ENCODE measurements at places on chromosomes 5 and 9.

DNA sequence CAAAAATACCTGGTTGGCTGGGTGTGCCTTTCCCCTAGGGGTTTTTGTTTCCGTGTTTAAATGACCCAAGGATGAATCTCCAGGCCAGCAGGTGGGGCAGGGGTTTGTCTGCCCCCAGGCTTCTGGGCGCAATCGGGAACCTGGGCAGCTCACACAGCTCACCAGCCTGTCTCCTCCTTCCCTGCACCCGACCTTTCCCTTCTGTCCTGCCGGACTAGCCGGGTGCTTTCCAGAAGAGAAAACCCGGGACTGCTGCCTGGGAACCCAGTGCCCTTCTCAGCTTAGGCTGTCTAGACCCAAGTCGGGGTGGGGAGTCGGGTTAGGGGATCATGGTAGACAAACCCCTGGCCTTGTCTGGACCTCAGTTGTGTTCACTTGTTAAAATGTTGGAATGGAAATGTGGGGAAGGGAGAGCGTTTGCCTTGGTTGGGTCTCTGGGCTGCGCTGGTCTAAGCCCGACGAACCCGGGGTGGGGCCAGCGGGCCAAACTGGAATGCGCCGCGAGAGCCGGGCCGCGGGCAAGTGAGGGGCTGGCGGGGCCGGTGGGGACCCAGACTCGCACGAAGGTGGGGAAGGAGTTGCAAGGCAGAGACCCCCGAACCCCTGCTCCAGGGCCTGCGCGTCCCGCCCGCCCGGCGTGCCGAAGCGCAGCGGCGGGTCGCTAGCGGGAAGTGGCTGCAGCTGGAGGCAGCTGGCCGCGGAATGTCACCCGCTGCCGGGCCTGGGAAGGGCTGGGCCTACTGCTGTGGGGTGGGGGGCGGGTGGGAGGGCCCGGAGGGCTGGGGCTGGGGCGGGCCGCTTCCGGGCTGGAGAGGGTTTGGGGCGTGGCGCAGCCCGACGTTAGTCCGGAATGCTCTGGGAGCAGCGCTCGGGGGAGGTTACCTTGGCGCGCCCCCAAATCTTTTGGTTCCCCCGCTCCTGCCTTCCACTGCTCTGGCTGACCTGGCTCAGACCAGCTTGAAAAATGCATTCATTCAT lies 84.6 kb downstream of the DAB2IP start:
- DNase-seq: no peak

- no peak for DNase-seq
Measured at GRCh38 chr5:129804705-129805104, 56.8 kb downstream of the MINAR2 start.

DNA sequence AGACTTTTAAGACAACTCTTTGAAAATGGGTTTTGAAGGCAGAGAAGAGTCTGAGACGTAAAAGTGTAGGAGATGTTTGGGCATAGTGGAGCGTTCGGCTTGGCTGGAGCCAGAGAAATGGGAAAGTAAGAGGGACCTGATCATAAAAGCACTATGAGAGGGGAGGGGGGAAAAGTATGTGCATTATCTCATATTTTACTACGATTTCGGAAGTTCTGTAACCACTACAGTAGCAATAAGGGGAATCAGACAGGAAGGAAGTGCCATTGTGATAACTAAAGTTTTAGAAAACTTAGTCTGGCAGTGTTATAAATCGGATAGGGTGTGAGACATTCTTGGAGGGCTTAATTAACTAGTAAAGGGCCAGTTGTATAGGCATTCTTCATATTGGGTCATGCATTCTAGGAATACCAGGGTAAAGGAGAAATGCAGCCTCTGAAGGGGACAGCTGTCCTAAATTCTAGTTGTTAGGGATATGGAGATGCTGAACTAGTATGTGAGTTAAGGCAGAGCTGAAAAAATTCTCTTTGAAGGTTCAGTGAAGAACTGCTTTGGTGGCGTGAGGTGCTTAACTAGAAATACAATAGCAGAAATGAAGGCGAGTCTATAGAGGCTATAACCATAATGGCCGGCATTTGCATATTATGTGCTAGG lies 83.8 kb upstream of the FREM1 start:
- DNase-seq: no peak

DNA sequence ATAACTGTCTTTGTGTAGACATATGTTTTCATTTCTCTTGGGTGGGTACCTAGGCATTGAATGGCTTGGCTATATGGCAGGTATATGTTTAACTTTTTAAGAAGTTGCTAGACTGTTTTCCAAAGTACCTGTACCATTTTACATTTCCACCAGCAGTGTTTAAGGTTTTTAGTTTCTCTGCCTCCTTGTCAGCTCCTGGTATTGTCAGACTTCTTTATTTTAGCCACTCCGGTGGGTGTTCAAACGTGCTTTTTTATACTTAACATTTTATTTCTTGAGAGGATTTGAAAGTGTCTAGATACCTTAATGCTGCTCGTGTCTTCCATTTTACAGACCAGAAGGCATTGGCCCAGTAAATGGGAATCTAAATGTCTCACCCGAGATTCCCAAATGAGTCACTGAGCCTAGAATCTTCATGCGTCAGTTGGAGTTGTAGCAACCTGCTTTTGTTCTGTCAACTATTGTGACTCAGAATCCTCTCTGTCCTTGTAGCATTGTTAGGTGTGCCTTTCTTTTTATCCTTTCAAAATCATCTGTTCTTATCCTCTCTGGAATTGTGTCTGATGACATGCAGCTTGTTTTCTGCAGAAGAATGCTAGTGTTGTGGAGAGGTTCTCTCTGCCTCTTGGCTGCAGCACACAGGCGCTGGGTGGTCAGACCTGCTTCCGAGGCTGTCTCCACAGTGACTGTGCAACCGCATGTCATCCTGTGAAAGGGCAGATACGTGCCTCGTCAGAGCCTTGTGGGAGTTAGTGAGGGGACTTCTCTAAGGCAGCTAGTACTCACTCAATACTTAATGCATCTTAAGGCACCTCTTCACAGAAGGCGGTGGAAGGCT lies 291.8 kb downstream of the AOPEP start:
- no peak for DNase-seq

DNA sequence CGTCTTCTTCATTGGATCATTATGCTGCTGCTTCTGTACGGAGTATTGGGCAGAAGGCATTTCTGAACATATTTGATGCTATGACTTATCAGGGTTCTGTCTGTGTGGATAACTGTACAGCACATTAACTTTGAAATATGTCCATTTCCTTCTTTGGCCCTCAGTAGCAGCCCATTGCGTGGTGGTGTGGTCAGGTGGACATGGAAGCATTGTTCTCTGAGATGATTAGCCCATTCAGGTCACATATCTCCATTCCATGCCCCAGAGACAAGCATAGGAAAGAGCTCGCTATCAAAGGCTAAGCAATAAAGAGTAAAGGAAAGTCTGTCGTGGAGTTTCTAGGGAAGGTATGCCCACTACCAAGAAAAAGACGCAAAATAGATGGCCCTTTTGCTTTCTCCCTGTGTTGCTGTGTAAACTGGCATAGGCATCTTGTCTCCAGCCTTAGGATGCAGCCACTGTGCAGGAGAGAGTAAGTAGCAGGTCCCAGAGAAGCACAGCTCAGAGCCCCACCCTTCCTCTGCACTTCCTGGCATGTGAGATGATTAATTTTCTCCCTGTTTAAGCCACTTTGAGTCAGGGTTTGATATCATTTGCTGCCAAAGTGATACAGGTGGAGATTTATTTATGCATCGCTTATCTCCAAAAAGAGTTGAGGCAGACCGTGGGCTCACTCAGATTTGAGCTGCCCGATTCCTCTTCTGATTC lies 221.9 kb downstream of the PDZD2 start:
- DNase-seq: no peak

GRCh38 chr5:76040806-76041205 lies 42.4 kb upstream of the SV2C start:
- no peak for DNase-seq

GRCh38 chr5:41808294-41808693 lies 61.9 kb downstream of the OXCT1 start:
- DNase-seq: no peak

DNA sequence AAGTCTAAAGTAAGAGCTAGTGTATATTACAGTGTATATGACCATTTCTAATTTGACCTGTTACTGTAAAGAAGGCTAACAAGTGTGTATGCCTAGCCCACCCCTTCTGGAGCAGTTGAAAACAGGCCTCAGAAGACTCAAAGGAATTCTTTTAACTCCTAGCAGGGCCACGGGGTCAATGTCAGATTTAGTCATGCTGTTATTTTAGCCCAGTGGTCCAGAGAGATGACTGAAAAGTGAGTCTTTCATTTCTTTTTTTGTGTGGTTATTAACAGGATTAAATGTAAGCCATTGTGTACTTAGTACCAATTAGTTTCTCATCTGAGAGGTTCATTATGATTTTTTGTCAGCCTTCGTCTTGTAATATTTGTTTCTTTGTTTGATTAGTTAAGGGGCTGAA lies 24.4 kb downstream of the ZCCHC7 start:
- DNase-seq: no peak

GRCh38 chr5:72621576-72621975 lies 114.4 kb upstream of the ZNF366 start:
- no peak for DNase-seq

- DNase-seq: no peak
Measured at GRCh38 chr5:15664961-15665360, 165.0 kb downstream of the FBXL7 start.

GRCh38 chr5:124277767-124278545 lies 468.5 kb downstream of the ZNF608 start:
- DNase-seq: no peak

GRCh38 chr5:10465726-10466125 lies 24.0 kb downstream of the ROPN1L start:
- DNase-seq: no peak

- no peak for DNase-seq
Measured at GRCh38 chr5:9464478-9464877, 81.4 kb downstream of the SEMA5A start.

DNA sequence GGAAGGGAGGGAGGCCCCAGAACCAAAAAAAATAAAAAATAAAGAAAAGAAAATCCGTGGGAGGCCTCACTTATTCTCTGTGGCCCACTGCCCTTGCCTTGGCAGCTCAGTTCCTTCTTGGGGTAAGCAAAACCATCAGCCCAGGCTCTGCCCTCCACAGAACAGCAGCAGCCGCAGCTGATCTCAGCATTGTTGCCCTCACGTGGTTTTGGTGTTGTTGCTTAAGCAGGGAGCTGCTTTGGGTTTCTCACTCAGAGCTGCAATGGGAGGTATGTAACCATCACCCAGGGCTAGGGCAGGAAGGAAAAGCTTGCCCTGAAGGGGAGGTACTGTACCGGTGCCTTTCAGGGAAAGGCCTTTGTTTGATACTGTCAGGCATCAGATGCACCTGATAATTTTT lies 374.7 kb upstream of the WWC1 start:
- DNase-seq: no peak

DNA sequence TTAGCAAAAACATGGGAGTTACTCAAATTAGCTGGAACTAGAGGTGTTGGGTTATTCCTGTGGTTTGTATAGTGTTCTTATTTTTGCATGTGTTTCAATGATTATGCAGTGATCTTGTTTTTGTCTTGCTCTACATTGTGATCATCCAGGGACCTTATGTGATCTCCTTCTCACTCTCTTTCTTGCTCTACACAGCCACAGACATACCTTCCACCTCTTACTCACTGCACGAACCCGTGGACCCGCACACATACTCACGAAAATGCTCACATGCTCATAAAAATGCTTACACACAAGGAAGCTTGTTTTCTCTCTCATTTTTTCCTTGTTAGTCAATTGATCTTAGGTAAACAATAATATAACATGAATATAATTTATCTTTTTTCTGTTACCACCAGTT lies 187.1 kb downstream of the KDM4C start:
- DNase-seq: no peak

GRCh38 chr9:99092643-99093491 lies 12.0 kb upstream of the TGFBR1 start:
- DNase-seq: no peak

GRCh38 chr9:105887679-105888078 lies 193.3 kb downstream of the TMEM38B start:
- DNase-seq: no peak

- no peak for DNase-seq
Measured at GRCh38 chr5:171427318-171428167, 8.1 kb downstream of the FGF18 start.

- DNase-seq: no peak
Measured at GRCh38 chr5:74889523-74890105, 23.4 kb upstream of the FAM169A start.

GRCh38 chr9:91037511-91038482 lies 236.2 kb downstream of the SYK start:
- DNase-seq: no peak

- DNase-seq: no peak
Measured at GRCh38 chr5:81755320-81755719, 4.4 kb upstream of the SSBP2 start.

DNA sequence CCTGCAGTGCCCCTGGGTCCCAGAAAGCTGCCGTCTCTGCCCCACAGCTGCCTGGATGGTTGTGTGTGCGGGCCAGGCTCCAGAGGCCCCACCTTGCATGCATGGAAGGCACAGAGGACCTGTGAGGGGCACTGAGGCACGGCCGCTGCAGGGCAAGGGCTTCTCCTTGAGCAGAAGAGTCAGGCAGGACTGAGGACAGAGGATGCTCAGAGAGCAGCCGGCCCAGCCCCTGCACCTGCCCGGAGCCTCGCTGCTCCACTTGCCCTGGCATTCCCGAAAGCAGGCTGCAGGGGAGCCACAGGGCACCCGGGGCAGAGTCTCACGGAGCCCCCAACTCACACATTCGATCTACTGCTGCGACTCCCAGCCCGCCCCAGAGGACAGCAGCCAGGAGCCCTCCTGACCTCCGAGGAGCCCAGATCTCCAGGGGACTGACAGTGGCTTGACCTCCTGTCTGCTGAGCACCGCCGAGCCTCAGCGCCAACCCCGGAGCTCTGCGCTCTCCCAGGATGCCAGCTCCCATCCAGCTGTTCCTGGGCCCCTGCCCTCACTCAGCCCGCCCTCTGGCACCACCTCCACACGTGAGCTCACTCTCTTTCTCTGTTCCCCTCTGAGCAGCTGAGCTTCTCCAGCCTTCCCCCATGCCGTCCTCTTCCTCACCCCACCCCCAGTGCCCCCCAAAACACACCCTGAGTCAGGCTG lies 95.0 kb downstream of the KCNT1 start:
- no peak for DNase-seq

Data from T-helper 1 cell (primary cell).